Naive thymus-derived CD8-positive, alpha-beta T cell (primary cell): ENCODE measurements at places on chromosomes 12 and 14.

GRCh38 chr12:51171884-51172514, 936 bp downstream of the TFCP2 start:
- DNase-seq, result no peak

- DNase-seq, result no peak
Measured at GRCh38 chr14:63432228-63432627, 110.9 kb downstream of the PPP2R5E start.

GRCh38 chr12:59055204-59055860, 135.0 kb upstream of the LRIG3 start:
- DNase-seq, result no peak

- no peak for DNase-seq
Measured at GRCh38 chr12:40338071-40338470, 113.3 kb downstream of the LRRK2 start.

GRCh38 chr12:119594772-119595445, 1.3 kb downstream of the TMEM233 start:
- no peak for DNase-seq

DNA sequence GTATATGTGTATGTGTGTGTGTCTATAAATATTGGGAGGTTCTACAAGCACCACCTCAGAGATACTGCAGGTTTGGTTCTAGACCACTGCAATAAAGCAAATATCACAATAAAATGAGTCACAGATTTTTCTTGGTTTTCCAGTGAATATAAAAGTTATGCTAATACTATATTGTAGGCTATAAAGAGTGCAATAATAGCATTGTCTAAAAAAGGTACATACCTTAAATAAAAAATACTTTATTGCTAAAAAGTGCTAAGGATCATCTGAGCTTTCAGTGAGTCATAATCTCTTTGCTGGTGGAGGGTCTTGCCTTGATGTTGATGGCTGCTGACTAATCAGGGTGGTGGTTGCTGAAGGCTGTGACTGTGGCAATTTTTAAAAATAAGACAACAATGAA, 111.1 kb downstream of the VEZT start:
- no peak for DNase-seq

DNA sequence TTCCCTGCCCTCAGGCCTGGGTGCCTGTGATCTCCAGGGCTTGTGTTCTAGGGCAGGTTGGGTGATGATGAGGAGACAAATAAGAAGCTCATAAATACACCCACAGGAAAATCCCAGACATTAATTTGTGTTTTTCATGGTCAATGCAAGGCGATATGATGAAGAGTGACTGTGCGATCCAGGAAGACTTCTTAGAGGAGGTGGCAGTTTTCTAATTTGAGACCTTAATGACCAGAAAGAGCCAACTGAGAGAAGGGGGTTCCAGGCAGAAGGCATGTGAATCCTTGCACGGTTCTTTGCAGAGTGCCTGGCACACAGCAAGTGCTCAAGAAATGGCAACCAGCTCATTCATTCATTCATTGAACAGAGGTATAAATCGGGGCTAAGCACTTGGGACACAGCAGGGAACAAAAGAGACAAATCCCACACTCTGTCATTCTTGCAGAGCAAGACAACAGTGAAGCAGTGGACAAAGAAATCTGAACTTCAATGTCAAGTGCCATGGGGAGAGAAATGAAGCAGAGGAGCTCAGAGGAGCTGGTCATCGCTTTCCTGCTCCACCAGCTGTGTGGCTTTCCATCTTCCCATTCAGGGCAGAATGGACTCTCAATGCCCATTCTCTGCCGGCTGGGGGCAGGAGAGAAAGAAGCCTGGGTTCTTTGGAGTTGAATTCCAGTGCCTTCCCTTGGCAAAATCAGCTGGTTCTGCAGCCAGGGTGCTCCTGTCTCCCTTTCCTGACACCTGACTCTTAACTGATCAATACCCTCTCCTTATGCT, 128.3 kb downstream of the AACS start:
- DNase-seq, result no peak

DNA sequence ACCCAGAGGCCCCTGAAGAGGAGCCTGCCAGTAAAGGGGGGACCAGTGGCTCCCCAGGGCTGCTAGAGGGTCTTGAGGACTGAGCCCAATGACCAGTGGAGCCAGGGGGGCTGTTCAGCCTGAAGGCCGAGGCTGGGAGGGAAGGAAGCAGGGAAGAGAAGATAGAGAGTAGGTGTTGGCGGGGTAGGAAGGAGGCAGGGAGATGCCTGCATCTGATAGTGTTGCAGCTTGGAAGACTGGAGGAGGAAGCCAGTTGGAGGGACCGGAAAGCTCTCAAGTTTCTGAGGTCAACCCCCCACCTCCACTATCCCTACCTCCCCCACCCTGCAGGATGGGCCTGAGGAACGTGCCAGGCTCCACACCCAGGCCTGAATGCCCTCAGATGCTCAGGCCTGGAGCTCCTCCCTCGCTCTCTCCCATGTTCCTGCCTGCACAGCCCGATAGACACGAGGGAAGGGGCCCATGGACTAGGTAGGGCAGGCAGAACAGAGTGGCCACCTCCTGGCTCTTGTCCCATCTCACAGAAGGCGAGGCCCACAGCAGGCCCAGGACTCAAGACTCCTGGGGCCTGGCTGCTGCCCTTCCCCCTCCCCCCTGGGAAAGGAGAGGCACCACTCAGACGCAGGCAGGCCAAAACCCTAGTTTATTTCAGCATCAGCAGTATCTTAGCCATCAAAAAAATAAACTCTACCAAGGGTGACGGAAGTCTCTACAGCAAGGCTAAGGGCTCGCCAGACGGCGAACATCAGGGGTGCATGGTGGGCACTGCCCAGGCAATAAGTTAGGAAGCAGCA, 3.4 kb downstream of the CKB start:
- no peak for DNase-seq

DNA sequence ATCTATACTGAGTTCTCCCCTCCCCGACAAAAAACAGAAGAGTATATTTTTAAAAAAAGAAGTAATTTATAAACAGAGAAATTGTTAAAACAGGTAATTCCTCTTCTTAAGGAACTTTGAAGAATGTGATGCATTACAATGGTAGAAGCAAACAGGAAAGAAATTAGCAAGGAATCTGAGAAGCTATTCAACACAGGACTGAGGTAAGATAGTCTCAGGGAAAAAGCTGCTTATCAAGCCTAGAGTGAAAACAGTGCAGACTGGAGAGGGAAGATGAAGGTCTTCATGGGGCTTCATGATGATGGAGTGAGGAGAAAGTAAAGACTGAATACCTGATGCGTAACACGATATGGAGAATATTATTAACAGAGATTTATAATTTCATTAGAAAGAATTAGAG, 880.0 kb downstream of the SLC16A7 start:
- DNase-seq, result no peak

DNA sequence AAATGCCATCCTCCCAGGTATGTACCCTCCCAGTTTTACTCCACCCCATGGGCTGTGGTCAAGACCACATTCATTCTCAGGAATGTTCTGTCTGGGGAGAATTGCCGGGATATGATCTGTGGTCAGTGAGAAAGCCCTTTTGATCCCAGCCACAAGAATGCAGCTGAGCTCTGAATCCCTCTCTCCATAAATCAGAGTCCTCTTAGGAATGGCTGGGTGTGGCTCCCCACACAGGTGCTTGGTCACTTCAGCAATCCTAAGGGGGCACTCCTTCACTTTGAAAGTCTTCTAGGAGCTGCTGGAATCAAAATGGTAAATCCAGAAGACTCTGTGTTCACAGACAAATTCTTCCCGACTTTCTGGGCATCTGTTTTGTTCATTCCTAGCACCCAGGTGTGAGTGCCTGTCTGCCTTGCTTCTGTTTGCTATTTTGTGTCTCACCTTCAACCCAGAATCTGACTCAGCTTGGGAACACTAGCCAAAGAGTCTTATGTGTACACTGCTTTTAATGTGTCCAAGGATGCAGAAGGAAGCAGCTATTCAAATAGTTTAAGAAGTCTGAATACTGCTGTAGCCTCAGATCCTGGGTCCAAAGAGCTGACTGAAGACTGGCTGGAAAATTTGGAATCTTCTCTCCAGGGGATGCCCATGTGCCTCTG, 144.6 kb upstream of the CDKN3 start:
- no peak for DNase-seq

GRCh38 chr12:9319842-9320173, 111.6 kb upstream of the PZP start:
- DNase-seq, result no peak

GRCh38 chr12:22299294-22299912, 35.1 kb downstream of the ST8SIA1 start:
- no peak for DNase-seq

DNA sequence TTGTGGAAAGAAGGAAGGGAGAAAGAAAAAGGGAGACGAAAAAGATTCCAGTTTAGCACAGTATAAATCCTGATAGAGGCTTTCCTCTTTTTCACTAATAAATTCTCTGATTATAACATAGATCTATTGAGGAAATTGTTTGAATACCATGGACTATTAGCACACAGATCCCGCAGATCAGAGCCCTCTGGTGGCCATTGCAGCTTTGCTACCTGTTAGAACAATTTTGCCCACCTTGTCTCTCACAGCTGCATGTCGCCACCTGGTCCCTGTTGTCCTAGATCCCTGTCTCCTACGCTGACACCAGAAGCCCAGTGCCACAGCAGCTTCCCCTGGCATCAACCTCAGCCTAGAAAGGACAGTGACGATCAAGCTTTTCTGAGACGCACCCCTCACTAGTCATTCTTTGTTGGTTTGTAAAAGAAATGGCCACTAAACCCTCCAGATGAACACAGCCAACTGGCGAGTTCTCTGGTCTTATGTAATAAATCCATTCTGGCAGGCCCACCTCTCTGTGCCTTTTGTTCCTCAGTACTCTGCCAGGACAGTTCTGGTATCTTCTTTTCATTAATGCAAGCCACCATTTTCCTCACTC, 9.9 kb downstream of the GPHB5 start:
- no peak for DNase-seq

- DNase-seq, result no peak
Measured at GRCh38 chr12:101277443-101277842, 2.5 kb upstream of the UTP20 start.

GRCh38 chr12:53613821-53614220, 12.4 kb downstream of the ATF7 start:
- DNase-seq, result no peak

DNA sequence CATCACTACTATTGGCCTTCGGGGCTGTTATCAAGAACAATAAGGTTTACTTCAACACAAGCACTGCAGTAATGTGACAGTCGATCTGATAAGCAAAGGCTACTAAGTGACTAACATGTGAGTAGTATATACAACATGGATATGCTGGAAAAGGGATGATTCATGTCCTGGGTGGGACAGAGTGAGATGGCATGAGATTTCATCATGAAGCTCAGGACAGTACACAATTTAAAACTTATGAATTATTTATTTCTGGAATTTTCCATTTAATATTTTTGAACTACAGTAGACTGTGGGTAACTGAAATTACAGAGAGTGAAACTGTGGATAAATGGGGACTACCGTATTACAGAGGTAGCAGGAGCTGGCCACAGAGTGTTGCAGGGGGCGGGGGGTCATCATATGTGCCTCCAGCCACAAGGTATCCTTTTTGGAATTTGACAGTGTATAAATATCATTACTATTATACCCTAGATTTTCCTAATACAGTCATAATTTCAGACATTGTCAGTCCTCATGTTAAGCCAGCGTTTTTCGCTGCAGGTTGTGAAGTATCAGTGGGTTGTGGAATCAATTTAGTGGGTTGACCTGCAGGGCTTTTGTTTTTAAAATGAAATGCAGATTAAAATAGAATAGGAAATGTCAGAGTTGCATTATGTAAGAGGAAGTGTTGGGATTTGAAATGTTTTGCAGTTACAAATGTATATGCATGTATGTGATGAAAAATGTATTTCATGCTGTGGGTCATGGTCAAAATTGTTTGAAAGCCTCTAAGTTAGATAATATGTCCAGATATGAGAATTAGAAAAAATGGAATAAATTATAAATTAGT, 148.0 kb upstream of the NUDT4 start:
- DNase-seq, result no peak

DNA sequence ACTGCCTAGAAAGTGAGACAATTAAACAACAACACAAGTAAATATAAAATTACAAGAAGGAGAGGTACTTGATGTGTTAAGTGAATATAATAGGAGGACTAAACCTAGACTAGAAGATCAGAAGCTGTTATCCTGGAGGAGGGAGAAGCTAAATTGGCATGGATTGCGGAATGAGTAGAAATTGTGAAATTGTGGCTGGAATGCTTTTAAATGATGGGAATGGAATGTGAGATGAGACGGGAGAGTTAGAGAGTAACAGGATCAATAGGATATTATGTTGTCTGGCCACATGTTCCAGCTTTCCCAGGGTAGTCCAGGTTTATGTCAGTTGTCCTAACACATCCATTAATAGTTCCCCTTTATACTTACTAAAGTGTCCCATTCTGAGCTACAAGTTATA, 44.0 kb upstream of the CPNE8 start:
- DNase-seq, result no peak

DNA sequence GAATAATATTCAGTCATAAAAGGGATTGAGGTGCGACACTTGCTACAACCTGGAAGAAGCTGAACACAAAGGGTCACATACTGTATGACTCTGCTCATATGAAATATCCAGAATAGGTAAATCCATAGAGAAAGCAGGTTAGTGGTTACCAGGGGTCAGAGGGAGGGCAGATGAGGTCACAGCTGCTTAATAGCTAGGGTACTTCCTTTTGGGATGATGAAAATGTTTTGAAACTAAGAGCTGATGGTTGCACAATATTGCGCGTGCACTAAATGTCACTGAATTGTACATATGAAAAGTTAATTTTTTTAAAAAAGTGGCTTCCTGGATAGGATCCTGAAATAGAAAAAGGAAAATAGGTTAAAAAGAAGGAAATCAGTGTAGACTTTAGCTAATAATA, 23.8 kb downstream of the NEUROD4 start:
- DNase-seq, result no peak

DNA sequence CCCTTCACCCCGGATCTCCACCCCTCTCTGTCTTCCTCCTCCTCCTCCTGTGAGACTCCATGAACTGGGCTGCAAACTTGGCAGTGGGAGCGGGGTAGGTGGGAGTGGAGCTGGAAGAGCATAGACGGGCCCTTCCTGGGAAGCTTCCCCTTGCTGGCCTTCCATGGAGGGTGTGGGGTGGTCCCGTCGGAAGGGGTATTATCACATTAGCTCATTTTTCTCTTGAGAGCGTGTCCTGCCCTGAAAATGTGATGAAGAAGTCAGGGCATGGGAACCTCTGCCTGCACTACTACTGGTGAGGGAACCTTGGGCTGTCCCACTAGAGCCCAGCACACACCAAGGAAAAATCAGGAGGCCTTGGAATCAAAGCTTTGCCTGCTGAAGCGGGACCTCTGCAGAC, 66.5 kb downstream of the CACNA1C start:
- no peak for DNase-seq

- no peak for DNase-seq
Measured at GRCh38 chr12:122830517-122831214, 4.6 kb upstream of the HIP1R start.

DNA sequence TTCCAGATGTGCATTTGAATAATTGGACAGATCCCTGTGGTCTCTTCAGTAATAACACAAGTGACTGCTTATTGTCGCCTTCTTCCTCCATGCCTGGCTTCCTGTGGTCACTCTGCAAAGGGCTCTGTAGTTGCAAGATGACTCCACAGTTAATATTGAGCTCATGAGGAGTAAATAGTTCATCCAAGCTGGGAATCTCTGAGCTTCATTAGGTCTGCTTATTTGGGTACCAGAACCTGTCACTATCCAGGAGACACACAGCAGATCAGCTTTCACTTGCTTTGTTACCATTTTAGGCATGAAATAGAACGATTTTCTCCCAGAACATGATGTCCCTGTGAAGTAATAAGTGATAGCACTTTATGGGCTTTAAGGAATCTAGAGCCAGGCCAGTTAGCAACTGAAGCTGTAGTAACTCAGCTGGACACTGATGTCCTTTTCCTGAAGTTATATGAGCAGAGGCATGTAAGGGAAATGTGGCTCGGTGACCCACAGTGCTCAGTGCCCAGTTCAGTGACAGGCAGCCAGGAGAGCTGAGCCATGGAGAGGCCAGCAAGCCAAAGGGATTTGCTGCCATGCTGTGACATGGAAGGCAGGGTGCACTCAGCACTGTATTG, 50.1 kb downstream of the CRADD start:
- no peak for DNase-seq
